ENCODE measurements at places on chromosomes 1 and 21. TPM values are rescaled to one million over a fixed set of nuclear protein-coding genes. Genes with fewer than 3 reads are reported as not detected.

The HSPG2 gene
- total RNA-seq, result 311 TPM

DNA sequence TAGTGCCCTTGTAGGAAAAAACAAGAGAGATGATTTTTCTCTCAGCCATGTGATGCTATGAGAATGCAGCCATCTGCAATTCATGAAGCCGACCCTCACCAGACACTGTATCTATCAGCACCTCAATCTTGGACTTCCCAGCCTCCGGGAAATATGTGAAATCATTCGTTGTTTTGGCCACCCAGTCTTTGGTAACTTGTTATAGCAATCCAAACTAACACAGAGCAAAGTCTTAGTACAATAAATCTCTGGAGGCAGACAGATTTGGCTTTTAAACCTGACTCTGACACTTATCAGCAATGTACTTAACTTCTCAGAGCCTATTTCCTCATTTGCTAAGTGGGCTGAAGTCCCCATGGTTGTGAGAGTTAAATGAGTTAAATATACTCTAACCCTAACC is 5.1 kb upstream of the MED18 start:
- no peak for ATAC-seq

DNA sequence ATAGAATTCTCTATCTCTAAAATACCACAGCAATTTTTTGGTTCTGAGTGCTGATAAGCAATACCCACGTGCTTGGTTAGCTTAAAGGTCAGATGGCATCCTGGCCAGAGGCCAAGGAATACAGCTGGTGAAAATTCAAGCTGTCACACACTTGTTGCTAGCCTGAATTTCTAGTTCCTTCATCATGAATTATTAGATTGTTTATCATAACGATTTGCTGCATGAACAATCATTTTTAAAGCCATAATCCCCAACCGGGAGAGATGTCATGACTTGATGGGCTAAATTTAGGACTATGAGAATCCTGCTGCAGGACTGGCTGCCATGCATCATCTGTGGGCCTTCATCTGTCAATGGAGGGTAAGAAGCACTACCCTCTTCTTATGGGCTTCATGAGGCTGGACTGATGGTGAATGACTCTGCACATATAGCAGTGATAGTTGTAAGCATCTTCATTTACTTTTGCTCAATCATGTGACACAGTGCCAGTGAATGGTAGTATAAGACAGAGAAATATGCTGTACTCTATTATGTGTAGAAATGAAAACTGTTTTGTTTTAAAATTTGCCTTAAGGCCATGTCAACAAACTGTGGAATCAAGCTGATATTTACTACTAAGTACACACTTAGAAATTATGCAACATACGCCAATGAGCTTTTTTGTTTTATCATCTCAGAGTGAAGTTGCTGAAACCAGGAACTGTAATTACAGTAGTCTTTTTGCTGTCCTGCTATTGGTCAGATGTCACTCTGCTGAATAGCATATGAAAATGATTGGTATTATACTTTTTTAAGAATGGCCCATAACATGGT is 80.5 kb upstream of the RALGPS2 start:
- ATAC-seq, result no peak

- no peak for ATAC-seq
Observed at GRCh38 chr1:25148673-25149300, 83.5 kb downstream of the SYF2 start.

All from gastroesophageal sphincter (tissue), 4 donors.